ENCODE measurements at places on chromosomes 2 and 18.

DNA sequence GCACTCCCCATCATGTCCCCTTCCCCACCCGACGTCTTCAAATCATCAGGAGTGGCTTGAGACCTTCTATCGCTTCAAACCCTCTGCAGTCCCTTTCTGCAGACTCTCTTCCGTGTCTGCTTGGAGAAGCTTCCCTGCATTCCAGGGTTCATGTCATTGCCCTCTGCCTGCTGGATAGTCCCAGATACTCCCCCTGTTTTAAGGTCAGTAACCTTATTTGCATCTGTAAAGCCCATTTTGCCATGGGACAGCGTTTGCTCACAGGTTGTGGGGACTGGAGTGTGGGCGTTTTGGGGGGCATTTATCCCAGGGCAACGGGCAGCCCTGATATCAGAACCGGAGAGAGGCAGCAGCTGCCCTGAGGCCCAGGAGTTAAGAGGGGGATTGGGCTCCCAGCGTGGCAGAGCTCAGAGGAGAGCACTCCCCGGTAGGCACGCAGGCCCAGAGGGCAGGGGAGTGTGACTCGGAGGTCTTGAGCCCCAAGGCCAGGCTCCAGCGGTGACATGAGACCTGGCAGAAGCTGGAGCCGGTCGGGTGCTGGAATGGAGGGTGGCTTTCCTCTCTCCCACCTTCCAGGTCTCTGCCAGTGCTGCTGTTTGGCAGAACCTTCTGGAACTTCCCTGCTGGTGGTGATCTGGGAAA lies 73.8 kb downstream of the RTP5 start:
- DNase-seq = no peak

DNA sequence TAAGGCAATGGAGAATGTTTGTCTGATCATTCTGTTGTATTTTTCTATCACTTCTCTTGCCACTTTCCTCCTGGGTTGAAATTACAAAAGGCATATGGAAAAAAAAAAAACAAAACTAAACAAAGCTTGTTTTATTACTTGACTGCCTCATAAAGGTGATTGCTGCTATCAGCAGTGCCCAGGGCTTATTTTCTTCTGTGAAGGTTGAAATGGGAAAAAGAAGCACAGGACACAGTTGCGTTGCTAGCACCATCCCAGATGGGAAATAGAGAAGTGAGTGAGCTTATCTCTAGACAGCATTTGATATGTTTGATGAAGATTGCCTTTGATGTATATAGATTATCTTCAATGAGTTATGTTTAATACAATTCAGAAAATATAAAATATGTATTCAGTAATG lies 633.8 kb upstream of the ZNF804A start:
- no peak for DNase-seq

- no peak for DNase-seq
Observed at GRCh38 chr2:98027538-98027937, 31.8 kb upstream of the TMEM131 start.

GRCh38 chr2:61463769-61464475 lies 7.0 kb downstream of the USP34 start:
- no peak for DNase-seq

- DNase-seq = no peak
Observed at GRCh38 chr18:56565551-56566345, 72.6 kb downstream of the TXNL1 start.

GRCh38 chr2:37570773-37571586 lies 100.5 kb downstream of the CDC42EP3 start:
- DNase-seq = no peak

DNA sequence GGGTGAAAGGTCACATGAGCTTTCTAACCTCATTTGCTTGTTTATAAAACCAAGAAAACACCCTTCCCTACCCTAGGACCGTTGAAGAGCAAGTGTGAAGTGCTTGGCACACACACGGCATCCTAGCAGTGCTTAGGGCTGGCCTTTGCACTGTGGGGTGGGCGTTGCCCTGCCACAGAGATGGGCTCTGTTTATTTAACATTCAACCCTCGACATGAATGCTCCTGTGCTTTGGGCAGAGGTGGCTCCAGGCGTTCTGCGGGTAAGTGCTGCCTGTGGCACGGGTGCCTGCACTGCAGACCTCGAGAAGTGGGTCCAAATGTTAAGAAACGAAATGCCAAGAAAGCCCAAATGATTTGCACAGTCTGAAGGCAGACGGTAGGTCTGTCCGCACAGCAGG lies 170.1 kb downstream of the FHOD3 start:
- no peak for DNase-seq

DNA sequence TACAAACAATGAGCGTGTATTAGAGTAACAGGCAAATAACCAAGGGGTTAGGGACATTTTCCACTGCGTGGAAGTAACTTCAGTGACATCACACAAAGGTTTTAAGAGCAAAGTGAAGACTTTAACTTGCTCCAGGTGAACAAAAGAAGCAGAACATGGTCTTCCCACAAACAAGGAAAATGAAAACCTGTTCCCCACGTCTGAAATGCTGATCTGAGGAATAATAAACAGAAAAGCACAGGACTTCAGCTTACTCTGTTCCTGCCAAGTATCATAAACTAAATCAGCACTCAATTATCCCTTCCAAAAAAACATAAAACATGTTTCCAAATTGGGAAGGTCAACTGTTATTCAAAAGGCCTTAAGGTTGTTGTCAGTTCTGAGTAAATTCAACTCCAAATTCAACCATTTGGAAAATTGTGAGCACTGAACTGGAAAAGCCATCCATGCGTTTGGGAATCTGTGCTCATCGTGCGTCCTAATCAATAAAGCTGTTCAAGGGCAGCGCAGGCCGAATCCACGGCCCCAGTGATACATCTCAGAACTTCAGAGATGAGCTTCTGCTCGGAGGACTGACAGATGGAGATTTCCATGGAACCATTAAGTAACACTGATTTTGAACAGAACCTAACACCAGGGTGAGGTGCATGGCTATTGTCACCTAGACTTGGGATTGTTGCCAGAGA lies 7.7 kb upstream of the SNTG2 start:
- DNase-seq = no peak

DNA sequence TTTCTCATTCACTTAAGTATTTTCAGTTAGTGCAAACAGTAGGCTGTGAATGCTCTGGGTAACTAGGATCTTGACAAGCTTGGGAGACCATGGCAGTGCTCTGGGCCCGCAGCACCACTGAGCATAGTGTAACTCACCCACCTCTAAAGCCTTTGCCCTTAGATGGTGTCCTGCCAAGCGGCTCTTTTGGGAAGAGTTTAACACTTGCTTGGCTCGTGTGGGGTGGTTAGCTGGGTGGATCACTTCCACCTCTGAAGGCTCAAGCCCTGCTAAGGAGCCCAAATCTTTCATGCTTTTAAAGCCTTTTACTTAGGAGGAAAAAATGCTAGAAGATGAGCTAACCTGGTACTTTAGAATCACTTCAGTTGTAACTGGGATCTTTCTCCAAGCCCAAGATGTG lies 33.9 kb downstream of the PTPN18 start:
- DNase-seq = no peak

- DNase-seq = no peak
Observed at GRCh38 chr2:182144041-182144775, 158.6 kb downstream of the PPP1R1C start.

GRCh38 chr18:3248062-3248657 lies 559 bp downstream of the MYL12A start:
- no peak for DNase-seq

GRCh38 chr2:232339121-232340081 lies 39.1 kb upstream of the ALPP start:
- DNase-seq = no peak

GRCh38 chr2:14923820-14924580 lies 291.5 kb downstream of the LRATD1 start:
- DNase-seq = no peak

DNA sequence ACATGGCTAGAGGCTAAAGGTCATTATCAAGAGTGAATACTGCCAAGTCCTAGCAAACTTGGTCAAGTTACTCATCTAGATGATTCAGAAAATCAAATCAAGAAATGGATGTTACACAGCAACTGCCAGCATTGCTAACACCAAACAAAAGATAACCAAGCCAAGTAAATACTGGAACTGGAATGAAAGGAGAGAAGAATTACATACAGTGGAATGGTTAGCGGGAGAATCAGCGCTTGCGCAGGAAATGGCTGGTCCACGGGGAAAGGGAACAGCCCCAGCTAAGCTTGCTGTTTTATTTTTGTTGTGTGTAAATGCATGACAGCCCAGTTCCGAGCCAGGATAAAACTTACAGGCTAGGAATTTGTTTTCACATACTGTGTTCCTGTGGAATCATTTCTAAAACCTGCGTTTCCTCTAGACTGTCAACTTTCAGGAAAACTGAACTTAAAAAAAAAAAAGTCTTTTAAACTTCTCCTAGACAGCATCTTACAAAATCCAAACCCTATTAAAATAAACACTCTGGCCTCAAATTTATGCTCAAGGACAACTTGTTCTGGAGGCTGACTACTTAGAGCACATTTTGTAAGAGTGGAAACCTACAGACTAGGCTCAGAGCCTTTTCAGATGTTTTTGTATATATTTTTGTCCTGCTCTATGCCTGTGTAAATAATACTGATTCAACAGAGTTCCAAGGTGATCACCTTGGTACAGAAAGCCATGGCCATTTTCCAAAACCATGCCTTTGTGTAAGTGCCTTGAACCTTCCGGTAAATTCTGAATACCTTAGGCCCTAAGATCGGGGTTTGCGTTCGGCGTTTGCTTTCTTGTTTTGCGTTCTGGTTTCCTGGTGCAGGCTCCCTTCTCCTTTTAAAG lies 30.7 kb upstream of the TXNDC2 start:
- no peak for DNase-seq

DNA sequence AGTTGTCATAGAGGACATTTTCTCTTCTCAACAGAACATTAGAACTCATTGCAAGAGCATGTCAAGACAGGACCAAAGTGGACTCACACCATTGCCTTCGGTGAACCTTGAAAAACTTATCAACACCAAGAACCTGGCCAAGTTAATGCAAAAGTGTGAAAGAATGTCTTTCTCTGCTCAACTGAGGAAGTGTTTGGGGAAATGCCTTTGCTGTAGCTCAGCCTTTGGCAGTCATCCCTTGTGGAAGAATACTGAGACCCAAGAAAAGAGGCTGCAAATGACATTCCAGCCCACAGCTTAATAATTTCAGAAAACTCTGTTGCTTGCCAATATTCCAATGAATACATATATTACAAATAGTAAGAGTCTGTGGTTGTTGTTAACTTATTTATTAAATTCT lies 728.8 kb upstream of the PIK3C3 start:
- no peak for DNase-seq

GRCh38 chr2:237547841-237548416 lies 18.4 kb upstream of the PRLH start:
- DNase-seq = no peak

DNA sequence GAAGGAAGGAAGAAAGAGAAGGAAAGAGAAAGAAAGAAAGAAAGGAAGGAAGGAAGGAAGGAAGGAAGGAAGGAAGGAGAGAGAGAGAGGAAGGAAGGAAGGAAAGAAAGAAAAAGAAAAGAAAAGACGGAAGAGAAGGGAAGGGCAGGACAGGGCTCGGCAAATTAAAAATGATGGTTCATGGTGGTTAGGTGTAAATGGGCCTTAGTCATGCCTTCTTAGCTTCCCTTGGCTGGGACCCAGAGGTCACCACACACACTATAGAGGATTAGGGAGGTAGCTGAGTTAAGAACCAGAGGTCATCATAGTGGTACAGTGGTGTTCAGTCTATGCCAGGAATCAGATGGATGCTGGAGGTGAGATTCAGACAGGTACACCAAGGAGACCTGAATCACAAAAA lies 9.3 kb upstream of the ATL2 start:
- DNase-seq = no peak

DNA sequence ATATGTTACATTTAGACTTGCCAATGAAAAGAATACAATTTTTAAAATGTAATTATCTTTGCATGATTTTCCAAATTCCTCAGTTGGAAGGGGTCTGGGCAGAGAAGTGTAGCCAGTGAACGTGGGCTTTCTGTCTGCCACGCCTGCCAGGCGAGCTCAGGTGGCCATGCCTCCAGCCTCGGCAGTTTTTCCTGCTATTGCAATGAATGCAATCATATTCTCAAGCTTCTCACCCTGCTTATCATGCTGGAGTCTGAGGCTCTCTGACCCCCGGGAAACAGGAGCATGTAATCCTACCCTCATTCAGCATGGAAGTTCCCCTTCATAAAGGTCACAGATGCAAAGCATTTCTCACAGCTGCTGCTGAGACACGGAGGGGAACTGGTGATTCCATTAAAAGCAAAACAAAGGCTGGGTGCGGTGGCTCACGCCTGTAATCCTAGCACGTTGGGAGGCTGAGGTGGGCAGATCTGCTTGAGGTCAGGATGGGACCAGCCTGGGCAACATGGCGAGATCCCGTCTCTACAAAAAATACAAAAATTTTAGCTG lies 154.8 kb downstream of the MBP start:
- DNase-seq = no peak

DNA sequence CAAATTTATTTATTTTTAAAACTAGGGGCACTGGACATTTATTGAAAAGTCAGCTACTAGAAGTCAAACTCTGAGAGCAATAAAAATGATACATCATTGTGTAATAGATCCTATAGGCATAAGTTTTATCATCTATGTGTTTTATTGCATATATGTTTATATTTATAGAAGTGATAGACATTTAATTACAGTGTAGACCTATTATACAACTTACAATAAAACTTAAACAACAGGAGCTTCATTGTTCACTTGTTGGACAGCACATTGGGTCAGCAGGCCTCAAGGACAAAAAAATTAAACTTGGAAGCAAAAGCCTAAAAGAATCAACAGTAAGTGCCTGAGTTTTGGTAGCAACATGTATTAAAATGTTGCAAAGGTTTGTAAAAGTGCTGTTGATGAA lies 15.0 kb upstream of the ACTR2 start:
- DNase-seq = no peak

- DNase-seq = peak; percentile 14
Observed at GRCh38 chr2:112483042-112483473, 1.1 kb downstream of the TTL start.

- DNase-seq = no peak
Observed at GRCh38 chr2:40225670-40226210, 226.2 kb downstream of the SLC8A1 start.

DNA sequence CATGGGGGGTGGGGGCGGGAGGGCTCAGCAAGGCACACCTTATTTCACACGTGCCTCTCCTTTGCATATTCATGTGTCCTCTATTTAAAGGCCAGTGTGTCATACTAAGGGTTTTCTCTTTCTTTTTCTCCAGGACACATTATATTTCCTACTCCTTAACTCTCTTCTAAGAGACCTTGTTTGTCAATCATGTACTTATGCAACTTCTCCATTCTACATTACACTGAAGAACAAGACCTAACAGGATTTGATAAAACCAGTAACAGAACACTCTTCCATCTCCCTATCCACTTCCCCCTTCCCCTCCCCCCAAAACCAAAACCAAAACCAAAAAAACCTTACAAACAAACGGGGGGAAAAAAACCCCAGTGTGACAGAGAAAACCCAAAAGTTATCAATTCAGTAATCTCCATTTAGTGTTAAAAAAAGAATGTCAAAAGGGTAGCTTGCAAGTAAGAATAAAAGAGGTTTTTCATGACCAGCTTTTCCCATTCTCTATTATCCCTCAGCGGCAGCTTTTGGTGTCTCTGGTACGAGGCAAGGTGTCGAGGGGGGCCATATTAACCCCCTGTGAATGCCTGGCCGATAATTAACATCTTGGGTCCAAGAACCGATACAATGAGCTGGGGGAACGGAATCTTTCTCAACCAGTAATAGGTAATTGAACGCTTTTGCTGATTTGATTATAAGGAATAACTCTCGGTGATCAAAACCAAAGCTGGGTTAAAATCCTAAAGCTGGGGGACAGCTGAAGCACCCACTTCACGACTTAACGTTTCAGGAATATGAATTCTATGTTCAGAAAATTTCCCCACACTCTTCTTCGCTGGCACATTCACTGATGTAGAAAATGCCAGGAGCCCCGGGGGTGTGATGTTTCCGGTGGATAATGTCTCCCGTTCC lies 191.0 kb upstream of the TCF4 start:
- DNase-seq = no peak

- no peak for DNase-seq
Observed at GRCh38 chr2:196994764-196995163, 68.3 kb upstream of the PGAP1 start.
